ENCODE measurements at places on chromosomes 16 and 17.

GRCh38 chr17:79987187-79987934, 48.3 kb downstream of the TBC1D16 start:
- no peak for DNase-seq

DNA sequence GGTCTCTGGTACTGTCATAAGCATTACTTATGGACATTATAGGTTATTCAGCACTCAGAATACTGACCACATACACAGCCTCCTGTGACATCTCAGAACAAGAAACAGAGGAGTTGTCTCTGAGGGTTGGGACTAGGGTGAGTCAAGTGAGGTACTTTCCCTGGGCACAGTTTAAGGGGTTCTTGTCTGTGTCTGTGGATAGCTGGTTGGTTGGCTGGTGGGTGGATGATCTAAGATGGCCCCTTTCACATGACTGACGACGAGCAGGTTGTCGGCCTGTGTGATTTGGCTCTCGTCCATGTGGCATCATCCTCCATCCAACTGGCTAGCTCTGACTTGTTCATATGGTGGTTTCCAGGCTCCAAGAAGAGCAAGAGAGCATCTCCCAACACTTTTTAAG, 163.9 kb downstream of the PRKCB start:
- DNase-seq: no peak

DNA sequence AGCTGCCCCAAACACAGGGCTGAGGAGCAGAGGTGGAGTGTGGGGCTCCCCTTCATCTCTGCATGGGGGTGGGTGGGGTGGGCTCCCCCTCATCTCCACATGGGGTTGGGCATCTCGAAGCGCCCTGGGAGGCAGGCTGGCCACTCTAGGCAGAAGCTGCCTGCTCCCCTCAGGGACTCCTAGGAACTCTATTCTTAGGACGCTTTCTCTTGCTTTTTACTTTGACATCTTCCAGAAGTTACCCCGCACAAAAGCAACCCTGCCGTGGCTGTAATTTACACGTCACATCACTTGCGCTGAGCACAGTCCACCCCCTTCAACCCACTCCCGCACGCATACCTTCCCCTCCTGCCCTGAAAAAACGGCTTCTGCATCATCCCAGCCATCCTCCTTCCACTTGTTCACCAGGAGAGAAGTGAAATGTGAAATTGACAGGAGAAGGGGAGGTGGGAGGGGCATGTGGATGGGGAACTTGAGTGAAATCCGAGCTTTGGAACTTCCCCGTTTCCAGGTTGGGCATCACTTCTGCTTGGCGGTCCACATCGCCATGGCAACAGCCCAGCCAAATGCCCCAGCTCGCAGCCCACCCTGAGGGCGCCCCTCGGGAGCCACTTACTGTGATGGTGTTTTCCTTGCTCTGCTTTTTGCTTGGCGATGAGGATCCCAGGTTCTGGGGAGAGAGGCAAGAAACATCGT, 53.7 kb upstream of the RCVRN start:
- DNase-seq: no peak

GRCh38 chr16:76583466-76583865, 306.3 kb downstream of the CNTNAP4 start:
- peak; percentile 86 for DNase-seq

All from DMS153 (cell line).